ENCODE measurements at places on chromosomes 7 and 10. TPM values are rescaled to one million over a fixed set of nuclear protein-coding genes. Genes with fewer than 3 reads are reported as not detected.

The FFAR4 gene
- total RNA-seq: not detected

The CALML3 gene
- not detected for total RNA-seq

The TFAM gene
- 21.0 TPM for total RNA-seq

The LIPJ gene
- not detected for total RNA-seq

The GRID2IP gene
- not detected for total RNA-seq

All from smooth muscle cell of the coronary artery (primary cell).